Thoracic aorta (tissue), 2 donors: ENCODE measurements at places on chromosomes 3 and 15.

DNA sequence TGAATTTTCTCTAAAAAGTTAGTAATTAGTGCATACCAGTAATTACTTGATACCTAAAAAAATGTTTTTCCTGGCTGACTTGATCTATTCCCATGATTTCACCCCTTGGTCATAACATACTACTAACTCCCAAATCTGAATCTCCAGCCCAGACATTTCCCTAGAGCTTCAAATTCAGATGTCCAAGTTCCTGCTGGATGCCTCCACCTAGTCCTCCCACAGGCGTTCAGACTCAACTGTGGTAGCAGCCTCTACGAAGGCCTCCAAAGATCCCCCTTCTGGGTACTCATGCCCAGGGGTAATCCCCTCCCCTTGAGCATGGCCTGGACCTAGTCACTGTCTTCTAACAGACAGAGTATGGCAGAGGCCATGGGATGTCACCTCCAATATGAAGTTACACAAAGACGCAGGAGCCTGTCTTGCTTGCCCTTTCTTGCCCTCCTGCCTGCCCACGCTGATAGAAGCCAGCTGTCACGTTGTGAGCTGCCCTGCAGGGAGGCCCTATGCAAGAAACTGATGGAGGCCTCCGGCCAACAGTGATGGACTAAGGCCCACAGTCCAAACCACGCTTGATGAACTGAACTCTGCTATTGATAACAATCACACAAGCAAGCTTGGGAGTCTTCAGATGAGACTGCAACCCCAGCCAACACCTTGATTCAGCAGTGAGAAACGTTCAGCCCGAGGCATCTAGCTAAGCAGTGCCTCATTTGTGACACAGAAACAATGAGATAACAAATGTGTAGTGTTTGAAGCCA lies 8.6 kb upstream of the FBN1 start:
- DNase-seq = no peak

GRCh38 chr3:178001670-178002101 lies 534.5 kb upstream of the KCNMB2 start:
- DNase-seq = no peak

GRCh38 chr3:178201714-178202113 lies 334.5 kb upstream of the KCNMB2 start:
- no peak for DNase-seq

DNA sequence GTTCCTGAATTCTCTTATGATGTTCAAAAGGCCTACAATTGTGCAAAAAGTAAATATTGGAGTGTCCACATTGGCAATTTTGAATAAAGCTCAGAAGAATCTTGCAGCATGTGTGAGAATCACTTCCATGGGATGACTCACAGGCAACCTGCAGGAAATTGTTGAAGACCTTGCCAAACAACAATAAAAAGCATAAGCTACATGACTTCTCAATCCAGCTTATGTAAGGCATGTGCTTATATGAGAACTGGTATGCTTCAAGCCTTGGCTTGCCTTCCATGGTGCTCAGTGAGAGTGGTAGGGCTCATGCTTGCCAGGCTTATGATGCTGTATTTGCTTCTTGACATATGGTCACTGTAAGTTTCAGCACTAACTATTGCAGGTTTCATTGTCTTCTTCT lies 18.4 kb upstream of the BCHE start:
- no peak for DNase-seq

DNA sequence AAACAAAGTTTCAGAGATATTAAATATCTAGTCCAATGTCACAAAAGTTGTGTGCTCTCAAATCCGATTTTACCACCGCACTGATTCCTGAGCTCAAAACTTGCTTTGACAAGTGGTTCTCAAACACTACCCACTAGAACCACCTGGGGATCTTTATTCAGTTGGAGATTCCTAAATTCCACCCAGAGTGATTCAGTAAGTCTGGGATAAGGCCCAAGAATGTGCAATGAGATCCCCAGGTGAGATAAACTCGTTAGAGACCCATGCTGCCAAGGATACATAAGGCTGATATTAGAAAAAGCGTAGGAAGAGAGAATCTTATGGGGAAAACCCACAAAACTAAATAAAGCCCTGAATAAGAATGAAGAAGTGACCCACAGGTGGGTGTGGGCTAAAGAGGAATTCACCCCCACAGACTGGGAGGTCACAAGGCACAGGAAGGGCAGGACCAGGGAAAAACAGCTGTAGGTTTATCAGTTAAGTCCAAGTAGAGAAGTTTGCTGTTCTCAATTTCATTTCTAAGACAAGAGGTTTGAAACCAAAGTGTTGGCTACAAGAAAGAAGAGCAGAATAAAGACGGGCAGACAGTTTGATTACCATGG lies 11.5 kb upstream of the RPS17 start:
- no peak for DNase-seq

- no peak for DNase-seq
Observed at GRCh38 chr15:40829115-40829514, 607 bp upstream of the PPP1R14D start.

GRCh38 chr15:68503213-68503612 lies 71.2 kb upstream of the ITGA11 start:
- no peak for DNase-seq

- no peak for DNase-seq
Observed at GRCh38 chr15:71133747-71134472, 18.6 kb downstream of the THSD4 start.

DNA sequence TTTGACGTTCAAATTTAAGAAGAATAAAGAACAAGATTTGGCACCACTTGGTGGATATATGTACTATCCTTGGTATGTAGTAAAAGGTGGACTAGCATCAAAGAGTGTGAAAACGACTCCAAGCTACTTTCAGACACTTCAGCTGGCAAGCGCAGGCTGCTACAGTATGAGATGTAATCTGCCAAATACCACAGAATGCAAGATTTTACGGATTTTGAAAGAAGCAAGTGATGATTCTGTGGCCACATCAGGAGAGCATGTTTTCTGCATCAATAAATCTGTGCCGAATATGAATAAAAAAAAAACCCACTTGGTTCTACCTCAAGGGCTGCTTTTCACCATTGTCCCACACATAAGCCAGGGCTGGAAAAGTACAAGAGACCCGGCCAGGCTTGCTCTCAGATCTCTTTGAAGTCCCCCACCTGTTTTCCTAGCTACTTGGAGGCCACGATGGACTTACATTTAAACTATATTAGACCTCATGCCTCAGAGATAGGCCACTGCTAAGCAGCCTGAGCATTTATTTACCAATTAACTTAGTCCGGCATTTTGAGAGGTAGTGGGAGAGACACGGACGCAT lies 37.4 kb downstream of the MYO1E start:
- DNase-seq = no peak

- DNase-seq = no peak
Observed at GRCh38 chr3:29026286-29026685, 254.6 kb upstream of the RBMS3 start.
